ENCODE measurements at places on chromosomes 1 and 21.
A peak's percentile ranks its signal among the peaks of the same experiment; 100 is the strongest.

DNA sequence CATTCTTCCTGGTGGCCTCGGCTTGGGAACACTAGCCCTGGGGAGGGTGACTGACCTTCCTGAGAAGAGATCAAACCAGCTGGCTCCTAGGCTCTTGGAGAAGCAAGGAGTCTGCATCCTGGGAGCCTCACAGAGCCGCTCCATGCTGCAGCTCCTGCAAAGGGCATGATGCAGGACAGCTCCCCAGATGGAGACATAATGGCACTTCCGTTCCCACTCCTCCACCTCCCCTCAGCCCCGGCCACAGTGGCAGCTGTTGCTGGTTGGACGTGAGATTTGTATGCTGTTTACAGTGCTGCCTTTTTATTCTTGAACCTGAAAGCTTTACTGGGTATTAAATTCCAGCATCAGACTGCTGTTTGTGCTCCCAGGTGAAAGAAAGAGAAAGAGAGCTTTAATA, 83.7 kb upstream of the CTTNBP2NL start:
- DNase-seq, result no peak

DNA sequence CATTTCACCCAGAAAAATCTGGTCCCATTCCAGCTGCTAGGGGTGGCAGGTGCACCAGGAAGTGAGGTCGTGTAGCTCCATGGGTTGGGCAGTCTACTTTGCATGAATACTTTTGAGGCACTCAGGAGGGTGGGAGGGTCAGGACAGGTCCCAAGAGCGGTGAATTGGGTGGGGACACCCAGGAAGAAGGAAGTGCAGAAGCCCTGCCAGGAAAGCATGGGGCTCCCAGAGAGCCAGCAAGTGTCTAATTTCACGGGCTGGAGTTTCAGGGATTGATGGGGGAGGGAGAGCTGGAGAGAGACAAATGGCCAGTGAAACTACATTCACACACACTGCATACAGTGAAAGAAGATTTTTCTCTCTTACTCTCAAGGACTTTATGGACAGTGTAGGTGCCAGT, 137.8 kb downstream of the GALNT2 start:
- no peak for DNase-seq

DNA sequence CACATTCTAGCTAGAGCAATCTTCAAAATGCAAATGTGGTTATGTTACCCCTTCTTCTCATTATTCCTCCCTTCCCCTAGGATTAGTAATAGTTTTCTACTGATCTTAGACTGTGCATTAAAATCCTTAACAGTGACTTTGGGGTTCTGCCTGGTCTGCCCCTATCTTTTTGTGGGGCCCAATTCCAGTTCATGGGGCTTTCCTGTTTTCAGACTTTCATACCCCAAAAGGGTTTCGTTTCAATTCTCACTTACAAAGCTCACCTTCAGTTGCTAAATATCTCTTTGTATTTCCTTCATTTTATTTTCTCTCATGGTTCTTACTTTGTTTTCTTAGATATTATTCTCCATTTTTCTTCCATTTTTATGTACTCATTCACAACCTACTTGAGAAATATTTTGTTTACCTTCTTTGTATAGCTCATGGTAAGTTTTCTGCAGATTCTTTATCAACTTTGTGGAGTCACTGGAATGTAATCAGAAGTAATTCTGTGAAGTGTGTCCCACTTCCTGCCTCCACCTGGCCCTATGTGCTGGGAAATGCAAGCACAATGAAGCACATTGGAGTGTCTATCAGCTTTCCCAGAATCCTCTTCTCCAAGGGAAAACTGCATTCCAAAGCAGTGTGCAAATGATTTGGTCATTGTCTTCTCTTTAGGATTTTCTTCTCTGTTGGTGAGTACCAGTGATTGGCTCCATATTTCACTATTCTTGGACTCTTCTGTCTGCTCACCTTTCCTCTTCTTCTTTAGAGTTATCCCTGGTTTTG, 350.2 kb downstream of the ZNF326 start:
- DNase-seq, result no peak

DNA sequence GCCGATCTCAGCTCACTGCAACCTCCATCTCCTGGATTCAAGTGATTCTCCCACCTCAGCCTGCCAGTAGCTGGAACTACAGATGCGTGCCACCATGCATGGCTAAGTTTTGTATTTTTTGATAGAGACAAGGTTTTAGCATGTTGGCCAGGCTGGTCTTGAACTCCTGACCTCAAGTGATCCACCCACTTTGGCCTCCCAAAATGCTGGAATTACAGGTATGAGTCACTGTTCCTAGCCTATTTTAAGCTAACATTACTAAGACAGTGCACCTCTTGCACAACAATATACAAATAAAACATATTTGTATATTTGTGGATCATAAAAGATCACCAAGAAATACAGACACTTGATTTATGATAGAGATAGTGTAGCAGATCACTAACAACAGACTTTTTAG, 139.1 kb downstream of the DUSP10 start:
- DNase-seq, result no peak

GRCh38 chr1:10513199-10513598, 38.4 kb downstream of the PEX14 start:
- no peak for DNase-seq

GRCh38 chr1:200182701-200183100, 155.2 kb downstream of the NR5A2 start:
- DNase-seq, result no peak

GRCh38 chr21:34640858-34641257, 25.9 kb upstream of the RCAN1 start:
- no peak for DNase-seq

DNA sequence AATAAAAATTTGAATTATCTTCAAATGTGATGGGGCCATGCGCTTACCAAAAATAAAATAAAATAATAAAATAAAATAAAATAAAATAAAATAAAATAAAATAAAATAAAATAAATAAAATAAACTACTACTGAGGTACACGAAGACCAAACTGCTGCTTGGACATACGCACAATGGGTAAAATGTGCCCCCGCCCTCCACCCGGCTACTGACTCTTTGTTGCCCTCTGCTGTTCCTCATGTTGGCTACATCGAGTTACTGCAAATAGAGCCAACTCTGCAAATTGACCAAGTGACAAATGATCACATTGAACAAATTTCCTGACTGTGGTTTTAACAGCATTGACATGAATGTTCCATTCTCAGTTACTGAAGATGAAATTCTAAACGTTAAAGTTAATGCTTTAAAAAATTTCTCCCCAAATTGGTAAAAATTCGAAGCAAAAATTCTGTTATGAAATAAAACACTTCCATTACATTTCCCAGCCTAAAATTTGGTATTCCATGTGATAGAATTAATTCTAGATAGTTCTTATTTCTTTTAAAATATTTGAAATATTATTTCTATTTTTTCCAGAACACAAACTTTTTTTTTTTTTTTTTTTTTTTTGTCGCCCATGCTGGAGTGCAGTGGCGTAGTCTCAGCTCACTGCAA, 18.8 kb upstream of the MAP1LC3C start:
- peak; percentile 63 for DNase-seq

DNA sequence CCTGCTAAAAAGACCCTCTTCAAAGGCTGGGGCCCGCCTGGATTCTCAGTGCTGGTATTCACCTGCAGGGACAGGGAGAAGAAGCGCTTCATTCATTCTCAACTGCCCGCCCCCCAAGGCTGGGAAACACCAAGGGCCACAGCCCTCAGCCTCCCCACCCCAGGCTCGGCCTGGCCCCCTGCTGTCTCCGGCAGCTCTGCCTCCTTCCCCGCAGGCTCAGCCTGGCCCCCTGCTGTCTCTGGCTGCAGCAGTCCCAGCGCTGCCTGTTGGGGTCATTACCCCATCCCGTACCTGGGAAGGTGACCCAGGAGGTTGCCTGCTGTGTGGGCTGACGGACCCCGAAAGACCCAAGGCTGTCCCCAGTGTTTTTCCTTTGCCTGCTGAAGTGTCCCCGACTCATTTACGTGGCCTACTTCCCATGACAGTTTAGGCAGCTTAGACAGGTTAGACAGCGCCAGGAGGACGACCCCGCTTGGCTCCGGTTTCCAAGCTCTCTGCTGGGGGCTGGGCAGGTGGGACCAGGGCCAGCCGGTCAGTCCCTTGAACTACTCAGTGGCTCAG, 22.9 kb upstream of the CLSTN1 start:
- DNase-seq, result peak; percentile 55

GRCh38 chr1:8120693-8121260, 94.7 kb upstream of the ERRFI1 start:
- no peak for DNase-seq

DNA sequence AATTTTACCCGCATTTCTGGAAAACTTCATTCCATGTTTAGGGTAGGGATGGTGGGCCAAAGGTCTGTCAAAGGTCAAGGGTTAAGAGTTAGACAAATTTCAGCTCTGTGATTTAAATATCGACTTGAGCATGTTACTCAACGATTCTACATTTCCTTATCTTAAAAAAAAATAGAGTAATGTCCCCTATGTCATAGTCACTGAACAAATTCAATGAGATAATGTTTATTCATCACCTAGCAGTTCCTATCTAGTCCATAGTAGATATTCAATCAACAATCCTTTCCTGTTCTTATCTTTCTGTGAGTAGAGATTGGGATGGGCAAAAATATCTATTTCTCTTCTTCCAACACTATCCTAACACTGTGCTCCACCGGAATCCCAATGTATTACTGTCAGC, 1.1 kb upstream of the DYNLT5 start:
- no peak for DNase-seq

DNA sequence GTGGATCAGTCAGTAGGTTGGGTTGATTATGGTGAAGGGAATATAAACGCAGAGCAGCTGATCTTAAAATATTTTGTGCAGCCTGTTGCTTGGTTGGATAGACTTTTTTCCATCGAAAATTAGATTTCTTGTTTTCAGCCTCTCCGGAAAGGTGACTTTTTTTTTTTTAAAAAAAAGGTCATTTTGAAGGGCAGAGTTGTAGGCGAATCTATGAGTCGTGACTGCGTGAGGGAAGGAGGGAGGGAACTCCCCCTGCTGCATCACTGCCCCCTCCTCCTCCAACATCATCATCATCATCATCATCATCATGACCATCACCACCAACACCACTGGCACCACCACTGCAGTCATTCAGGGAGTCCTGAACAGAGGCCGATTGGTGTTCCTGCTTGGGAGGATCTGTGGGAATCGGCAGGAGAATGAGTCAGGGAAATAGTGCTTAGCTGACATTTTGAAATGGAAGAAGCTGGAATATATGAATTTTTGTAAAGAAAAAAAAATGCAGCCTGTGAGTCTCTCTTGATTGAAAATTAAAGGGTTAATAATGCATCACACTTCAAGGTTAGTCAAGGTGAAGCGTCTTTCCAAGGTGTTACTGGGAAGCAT, 1.2 kb downstream of the ATP1B1 start:
- DNase-seq, result peak; percentile 12

GRCh38 chr1:193031431-193031830, 27.7 kb downstream of the UCHL5 start:
- DNase-seq, result no peak

- peak; percentile 45 for DNase-seq
Observed at GRCh38 chr1:156602557-156602993, 1.3 kb upstream of the GPATCH4 start.
